ENCODE measurements at places on chromosomes 4 and X. TPM values are rescaled to one million over a fixed set of nuclear protein-coding genes. Genes with fewer than 3 reads are reported as not detected.

Gene ZNF185
- 3.6 TPM for total RNA-seq

Gene TRAPPC2
- total RNA-seq = 19.2 TPM

Gene IQSEC2
- 3.9 TPM for total RNA-seq

Gene EVC
- 16.8 TPM for total RNA-seq

Gene UBE2D3
- total RNA-seq = 387 TPM

Gene CYTL1
- 1.4 TPM for total RNA-seq

Gene RBM47
- 0.83 TPM for total RNA-seq

Gene DIPK2B
- not detected for total RNA-seq

Gene ABCG2
- total RNA-seq = 1.4 TPM

Gene FABP2
- total RNA-seq = not detected

Gene MAGEB17
- total RNA-seq = under 0.01 TPM

Gene TMEM154
- total RNA-seq = 0.18 TPM

Gene MTCP1
- total RNA-seq = 0.54 TPM

Gene DGKQ
- 4.4 TPM for total RNA-seq

Gene PLP2
- total RNA-seq = 22.6 TPM

Gene UGT8
- not detected for total RNA-seq

Gene GPR50
- total RNA-seq = not detected

Gene GPR78
- under 0.01 TPM for total RNA-seq

Gene DCHS2
- total RNA-seq = not detected

Gene RBM46
- total RNA-seq = not detected

Gene PPEF1
- total RNA-seq = not detected

Gene MAML3
- 0.90 TPM for total RNA-seq

Gene PAGE1
- not detected for total RNA-seq

Gene WNK3
- total RNA-seq = 1.4 TPM

Gene RADX
- 2.2 TPM for total RNA-seq

Gene FDCSP
- total RNA-seq = not detected

Gene GAR1
- 4.4 TPM for total RNA-seq

Gene BRS3
- not detected for total RNA-seq

Gene TEX13B
- total RNA-seq = not detected

Gene RLIM
- total RNA-seq = 77.4 TPM

Gene BMX
- total RNA-seq = not detected

Gene SMIM14
- total RNA-seq = 30.8 TPM

Gene NDUFC1
- total RNA-seq = 25.1 TPM

Gene ANOS1
- under 0.01 TPM for total RNA-seq

Gene CXCL1
- not detected for total RNA-seq

Gene USP38
- total RNA-seq = 17.0 TPM

Gene OTC
- not detected for total RNA-seq

Gene SUPT20HL2
- total RNA-seq = not detected

Gene TCEAL9
- 94.4 TPM for total RNA-seq

Gene SULT1B1
- total RNA-seq = 0.18 TPM

Gene STS
- total RNA-seq = 3.4 TPM

Gene MAGEA9B
- total RNA-seq = not detected

Gene GAK
- 34.4 TPM for total RNA-seq

Gene FGG
- not detected for total RNA-seq

Gene RHOH
- not detected for total RNA-seq
